Naive thymus-derived CD4-positive, alpha-beta T cell (primary cell): ENCODE measurements at places on chromosomes 13 and 19. TPM values are rescaled to one million over a fixed set of nuclear protein-coding genes. Genes with fewer than 3 reads are reported as not detected.
A peak's percentile ranks its signal among the peaks of the same experiment; 100 is the strongest.

Gene RPS15
- total RNA-seq, result 2,017 TPM

GRCh38 chr13:75480671-75481175, 1.2 kb downstream of the TBC1D4 start:
- DNase-seq, result peak; percentile 5

DNA sequence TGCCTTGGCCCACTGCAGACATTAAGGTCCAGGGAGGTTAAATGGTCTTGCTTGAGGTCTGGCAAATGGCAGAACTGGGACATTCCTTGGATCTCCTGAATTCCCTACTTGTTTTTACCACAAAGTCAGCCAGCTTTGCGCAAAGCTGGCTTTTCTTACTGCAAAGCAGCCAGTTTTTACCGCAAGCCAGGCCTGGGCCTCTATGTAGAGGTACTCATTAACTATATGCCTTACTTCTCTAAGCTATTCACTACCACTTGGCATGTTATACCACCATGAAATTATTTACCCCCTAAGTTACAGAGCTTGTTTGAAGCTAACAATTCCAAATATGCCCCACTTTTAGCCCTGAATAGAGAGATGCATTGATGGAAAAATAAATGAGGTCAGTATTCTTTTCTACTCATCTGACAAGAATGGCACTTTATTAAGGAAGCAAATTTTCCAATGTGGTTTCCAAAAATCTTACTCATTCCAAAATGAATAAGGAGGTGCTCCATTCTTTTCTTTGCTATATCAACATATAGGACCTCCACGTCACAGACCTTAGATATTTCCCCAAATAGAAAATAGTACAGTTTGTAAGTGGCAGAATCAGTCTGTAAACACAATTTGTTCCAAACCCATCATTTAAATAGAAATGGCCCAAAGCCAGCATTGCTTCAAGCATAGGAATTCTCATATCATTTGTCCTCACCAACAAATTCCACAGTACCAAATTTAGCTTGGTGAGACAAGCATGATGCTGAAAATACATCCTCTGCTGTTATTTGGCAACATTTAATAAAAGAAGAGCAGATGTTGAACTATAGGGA, 143.9 kb upstream of the TSC22D1 start:
- DNase-seq, result no peak

Gene GJB2
- 3.5 and 3.6 TPM in 2 replicates for total RNA-seq

Gene NLRP11
- not detected for total RNA-seq

DNA sequence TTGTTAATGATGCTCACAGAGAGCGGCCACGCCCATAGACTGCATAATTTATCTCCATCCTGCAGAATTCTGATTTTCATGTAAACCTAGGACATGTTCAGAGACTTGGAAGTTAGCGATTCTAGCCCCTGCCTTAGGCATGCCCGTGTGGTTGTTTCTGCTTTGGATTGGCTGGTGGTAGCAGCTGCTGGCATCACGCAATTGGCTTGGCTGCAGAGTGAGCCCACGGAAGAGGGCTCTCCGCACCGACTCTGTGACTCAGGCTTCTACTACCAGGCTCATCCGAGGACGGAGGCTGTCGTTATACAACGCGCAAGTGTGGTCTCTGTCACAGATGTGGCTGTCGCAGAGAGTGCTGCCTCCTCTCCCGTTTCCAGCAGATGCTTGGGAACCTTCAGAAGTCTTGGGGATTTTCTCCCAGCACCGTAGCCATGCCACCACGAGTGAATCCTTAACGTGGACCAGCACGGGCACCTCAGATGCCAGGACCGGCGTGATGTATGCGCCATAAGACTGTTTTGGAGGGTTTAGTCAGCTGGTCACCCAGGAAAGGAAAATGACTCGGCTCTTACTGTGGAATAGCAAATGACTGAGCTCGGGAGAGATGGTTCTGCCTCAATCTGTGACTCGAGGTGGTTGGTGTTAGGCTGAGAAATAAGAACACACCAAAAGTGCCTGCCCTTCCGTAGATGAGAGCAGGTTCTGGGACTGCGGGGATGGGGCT, 61.0 kb upstream of the F7 start:
- DNase-seq, result no peak

Gene KCNN1
- total RNA-seq, result 0.05 TPM in 1 of 2 replicates, not detected in the other

Gene ZNF813
- 9.9 TPM for total RNA-seq

- no peak for DNase-seq
Measured at GRCh38 chr13:43005460-43006236, 13.6 kb upstream of the EPSTI1 start.

Gene NLRP7
- total RNA-seq, result not detected

DNA sequence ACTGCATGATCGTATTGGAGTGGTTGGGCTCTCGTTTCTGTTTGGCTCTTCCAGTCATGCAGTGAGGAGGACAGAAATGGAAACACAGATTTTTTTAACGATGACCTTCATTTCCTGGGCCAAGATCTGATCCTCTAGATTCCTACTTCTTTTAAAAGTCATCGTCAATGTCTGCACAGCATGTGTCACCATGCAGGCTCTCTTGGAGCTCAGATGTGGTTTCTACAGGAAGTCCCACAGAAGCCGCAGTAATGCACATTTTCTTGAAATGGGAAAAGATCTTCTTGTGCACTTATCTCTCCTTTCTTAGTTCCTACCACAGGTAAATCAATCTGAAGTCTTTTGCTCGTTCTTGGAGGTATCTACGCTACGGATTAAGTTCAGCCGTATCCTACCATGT, 626.9 kb downstream of the EFNB2 start:
- peak; percentile 2 for DNase-seq

GRCh38 chr19:33343301-33343700, 30.2 kb upstream of the CEBPG start:
- DNase-seq, result no peak

- DNase-seq, result peak; percentile 62
Measured at GRCh38 chr13:40974460-40975407, 44.4 kb downstream of the ELF1 start.

Gene MAB21L1
- total RNA-seq, result not detected

Gene CGB2
- total RNA-seq, result not detected

GRCh38 chr13:41111454-41111853, 21.1 kb downstream of the KBTBD6 start:
- no peak for DNase-seq

Gene CGB8
- not detected for total RNA-seq

GRCh38 chr19:39296055-39296645, at the start of gene IFNL1:
TSS of gene IFNL1 (plus strand) at chr19:39296407. CDS start at chr19:39296422, 15 bp downstream.
- DNase-seq, result no peak

DNA sequence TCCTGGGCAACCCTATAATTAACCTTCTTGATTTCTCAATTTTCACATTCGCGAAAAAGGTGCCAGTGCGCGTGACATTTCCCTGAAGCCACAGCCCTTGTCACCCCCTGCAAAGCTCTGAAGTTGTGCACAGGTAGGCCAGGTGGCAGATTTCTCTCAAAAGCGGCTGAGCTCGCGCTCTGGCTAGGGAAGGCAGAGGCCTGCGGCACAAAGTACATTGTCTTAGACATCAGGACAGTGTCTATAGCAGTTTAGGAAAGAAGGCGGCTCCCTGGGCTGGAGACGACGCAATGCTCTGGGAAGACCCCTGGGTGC, 42.9 kb upstream of the ZNF14 start:
- DNase-seq, result no peak

- DNase-seq, result no peak
Measured at GRCh38 chr13:68550330-68550729, 1320.2 kb upstream of the PCDH9 start.

- DNase-seq, result no peak
Measured at GRCh38 chr19:46049597-46049996, 8.8 kb upstream of the IGFL4 start.

GRCh38 chr13:40016953-40017660, 361.6 kb downstream of the COG6 start:
- DNase-seq, result no peak

Gene FLT1
- total RNA-seq, result 2.4 TPM

GRCh38 chr19:39263912-39264305, 4.3 kb upstream of the IFNL2 start:
- no peak for DNase-seq

Gene FGF22
- 1.8 TPM for total RNA-seq

DNA sequence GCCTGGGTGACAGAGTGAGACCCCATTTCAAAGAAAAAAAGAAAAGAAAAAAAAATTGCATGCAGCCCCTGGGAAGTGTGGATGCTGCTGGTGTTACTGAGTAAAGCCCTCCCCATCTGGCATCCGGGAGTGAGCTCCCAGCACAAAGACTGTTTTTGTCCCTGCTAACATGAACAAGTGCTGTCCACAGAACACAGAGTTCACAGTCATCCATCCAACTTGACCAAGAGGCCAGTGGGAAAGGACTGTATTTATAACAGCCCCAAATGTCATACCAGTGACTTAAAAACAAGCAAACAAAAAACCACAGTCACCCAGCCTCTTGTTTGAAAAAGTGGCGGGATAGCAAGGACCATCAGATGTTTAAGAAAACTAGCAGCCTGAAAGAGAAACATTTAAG, 10.8 kb downstream of the FBXO17 start:
- no peak for DNase-seq

DNA sequence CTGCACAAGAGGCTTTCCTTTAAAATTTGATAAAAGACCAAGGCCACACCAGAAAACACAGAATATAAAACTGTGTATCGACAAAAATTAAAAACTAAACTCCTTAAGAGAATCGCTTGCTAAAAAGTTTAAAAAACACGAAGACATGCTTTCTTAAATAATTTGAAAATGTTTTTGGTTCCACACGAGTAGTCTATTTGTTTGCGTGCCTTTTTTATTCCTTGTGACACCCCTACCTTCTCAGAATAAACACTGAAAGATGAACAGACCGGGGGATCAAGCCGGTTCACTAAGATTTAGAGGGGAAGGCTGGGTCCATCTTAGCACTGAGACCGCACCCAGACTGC, 256.4 kb upstream of the STARD13 start:
- DNase-seq, result no peak

Gene ZNF177
- total RNA-seq, result 4.3 TPM

DNA sequence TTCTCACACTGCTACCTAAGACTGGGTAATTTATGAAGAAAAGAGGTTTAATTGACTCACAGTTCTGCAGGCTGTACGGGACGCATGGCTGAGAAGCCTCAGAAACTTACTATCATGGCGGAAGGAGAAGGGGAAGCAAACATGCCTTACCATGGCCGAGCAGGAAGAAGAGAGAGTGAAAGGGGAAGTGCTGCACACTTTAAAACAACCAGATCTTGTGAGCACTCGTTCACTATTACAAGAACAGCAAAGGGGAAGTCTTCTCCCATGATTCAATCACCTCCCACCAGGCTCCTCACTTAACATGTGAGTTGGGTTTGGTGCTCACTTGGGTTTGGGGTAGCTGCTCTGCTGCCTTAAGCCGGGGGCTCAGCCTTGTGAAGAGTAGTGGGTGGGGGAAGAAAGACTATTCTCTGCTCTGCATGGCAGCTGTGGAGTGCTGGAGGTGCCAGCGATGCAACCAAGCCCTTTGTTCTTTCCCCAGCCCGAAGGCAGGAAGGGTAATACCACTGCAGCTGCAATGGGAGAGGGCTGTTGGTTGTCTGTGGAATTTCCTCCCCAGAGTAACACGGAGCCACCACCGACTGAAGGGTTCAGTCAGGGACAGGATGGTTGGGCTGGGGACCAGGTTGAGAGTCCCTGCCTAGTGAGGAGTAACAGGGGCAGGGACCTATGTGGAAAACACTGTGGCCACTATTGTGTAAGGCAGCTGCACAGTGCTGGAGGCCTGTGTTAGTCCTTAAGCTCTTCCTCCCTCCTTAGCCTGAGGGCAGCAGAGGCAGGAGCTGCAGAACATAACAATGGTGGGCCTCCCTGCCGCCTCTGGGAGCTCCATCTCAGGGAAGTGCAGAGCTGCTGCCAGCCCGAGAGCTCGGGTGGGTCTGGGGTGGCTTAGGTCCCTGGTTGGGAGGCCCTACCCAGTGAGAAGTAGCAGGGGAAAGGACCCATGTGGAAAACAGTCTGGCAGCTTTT, 1262.5 kb downstream of the EFNB2 start:
- no peak for DNase-seq

Gene ZNF529
- total RNA-seq, result 20.4 and 22.6 TPM in 2 replicates

- DNase-seq, result no peak
Measured at GRCh38 chr19:50759886-50760285, 10.4 kb upstream of the GPR32 start.

GRCh38 chr19:19320361-19321140, at the start of the genes MAU2 and SUGP1:
TSS of gene MAU2 (plus strand) at chr19:19320829. CDS start at chr19:19320860, 31 bp downstream.
TSS of gene SUGP1 (minus strand) at chr19:19320509. CDS start at chr19:19320496, 13 bp downstream.
- peak; percentile 87 for DNase-seq

GRCh38 chr13:31908696-31909411, 122.7 kb upstream of the FRY start:
- DNase-seq, result no peak

DNA sequence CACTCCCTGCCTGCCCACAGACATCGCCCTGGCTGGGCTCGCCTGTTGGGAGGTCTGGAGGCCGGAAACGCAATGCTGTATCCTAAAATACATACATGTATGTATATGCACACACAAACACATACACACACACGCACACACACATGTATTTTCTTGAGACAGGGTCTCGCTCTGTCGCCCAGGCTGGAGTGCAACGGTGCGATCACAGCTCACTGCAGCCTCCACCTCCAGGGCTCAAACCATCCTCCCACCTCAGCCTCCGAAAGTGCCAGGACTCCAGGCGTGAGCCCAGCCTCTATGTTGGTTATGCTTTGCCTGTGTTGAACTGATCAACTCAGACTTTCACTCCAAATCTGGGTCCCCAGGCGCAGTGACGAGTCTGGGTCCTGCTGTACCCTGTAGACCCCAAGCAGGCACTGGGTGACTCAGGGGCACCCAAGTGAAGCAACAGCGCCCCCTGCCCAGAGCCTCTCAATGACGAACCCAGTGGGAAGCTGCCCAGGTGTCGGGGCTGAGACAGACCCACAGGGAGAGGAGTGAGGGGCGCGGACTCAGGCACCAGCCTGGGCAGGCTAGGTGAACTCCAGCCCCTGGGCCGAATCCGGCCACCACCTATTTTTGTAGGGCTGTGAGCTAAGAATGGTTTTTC, 27.4 kb upstream of the CACTIN start:
- no peak for DNase-seq

GRCh38 chr13:104648291-104648690, 1582.1 kb upstream of the SLC10A2 start:
- no peak for DNase-seq

DNA sequence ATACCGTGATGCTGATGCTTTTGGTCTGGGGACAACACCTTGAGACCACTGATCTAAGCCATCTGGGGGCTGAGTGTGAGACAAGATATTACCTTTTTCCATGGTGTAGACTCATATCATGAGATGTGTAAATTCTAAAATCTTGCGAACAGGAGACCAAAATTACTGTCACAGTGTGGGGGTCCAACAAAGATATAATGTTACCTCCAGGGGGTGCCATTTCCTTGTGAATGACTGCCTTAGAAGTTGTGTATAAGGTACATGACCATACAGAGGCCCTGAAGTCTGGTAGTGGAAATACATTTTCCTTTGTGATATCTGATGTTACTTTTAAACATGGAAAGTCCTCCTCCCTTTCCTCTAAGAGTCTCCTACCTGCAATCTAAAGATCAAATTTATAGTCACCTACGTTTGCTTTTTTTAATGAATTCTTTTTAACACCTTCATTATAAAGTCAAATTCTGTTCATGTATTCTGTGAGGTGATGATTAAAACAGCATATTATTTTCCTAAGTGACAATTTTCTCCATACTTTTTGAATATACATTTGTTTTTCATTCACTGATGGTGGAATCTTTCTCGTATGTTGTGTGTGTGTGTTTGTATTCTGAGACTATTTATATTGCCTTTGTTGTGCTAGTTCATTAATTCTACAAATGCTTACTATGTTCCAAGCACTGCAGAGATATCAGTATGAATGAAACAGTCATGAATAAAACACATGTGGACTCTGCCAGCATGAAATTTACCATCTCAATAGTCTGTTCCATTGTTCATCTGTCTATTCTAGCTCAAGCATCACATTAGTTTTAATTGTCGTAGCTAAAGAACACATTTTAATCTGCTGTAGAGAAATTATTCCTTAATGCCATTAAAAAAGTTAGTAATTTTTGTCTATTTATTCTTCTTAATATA, 113.7 kb downstream of the RFC3 start:
- DNase-seq, result no peak

Gene ANGPTL8
- total RNA-seq, result not detected

GRCh38 chr13:113117335-113117872, 5.2 kb upstream of the F10 start:
- no peak for DNase-seq
